ENCODE measurements at places on chromosomes 3 and 15. TPM values are rescaled to one million over a fixed set of nuclear protein-coding genes. Genes with fewer than 3 reads are reported as not detected.

The SCAANT1 gene
- total RNA-seq, result not detected

The CACNA2D3 gene
- total RNA-seq, result 26.9 TPM

The CCPG1 gene
- 82.5 TPM for total RNA-seq

The SMCO1 gene
- total RNA-seq, result 110 TPM

The TGM4 gene
- total RNA-seq, result not detected

The NUP210 gene
- 3.9 TPM for total RNA-seq

The IGSF11 gene
- total RNA-seq, result 1.6 TPM

The PROK2 gene
- 0.22 TPM for total RNA-seq

The ARF4 gene
- total RNA-seq, result 61.0 TPM

The WDR49 gene
- 0.92 TPM for total RNA-seq

The TMC3 gene
- total RNA-seq, result not detected

The SEMA6D gene
- 19.7 TPM for total RNA-seq

The HYPK gene
- 12.3 TPM for total RNA-seq

The DAZL gene
- not detected for total RNA-seq

The COL6A6 gene
- total RNA-seq, result 1.6 TPM

The NTRK3 gene
- total RNA-seq, result 4.0 TPM

The EDEM1 gene
- total RNA-seq, result 6.1 TPM

The PLA2G4D gene
- not detected for total RNA-seq

The SPESP1 gene
- total RNA-seq, result 4.2 TPM

The TRIM71 gene
- total RNA-seq, result not detected

The RAP2B gene
- total RNA-seq, result 3.3 TPM

The NOP10 gene
- total RNA-seq, result 146 TPM

The FAM227B gene
- total RNA-seq, result 15.6 TPM

The GALNT15 gene
- total RNA-seq, result 7.0 TPM

The CRBN gene
- 57.4 TPM for total RNA-seq

The RTP4 gene
- total RNA-seq, result 1.0 TPM

The OTOL1 gene
- not detected for total RNA-seq

The GXYLT2 gene
- 7.3 TPM for total RNA-seq

The ADAMTS9 gene
- 15.1 TPM for total RNA-seq

The C3orf52 gene
- total RNA-seq, result 1.7 TPM

The PGBD4 gene
- total RNA-seq, result 1.7 TPM

The KBTBD13 gene
- 10.6 TPM for total RNA-seq

The ROPN1B gene
- 3.7 TPM for total RNA-seq

The KLHL6 gene
- total RNA-seq, result 0.87 TPM

The DBR1 gene
- 7.3 TPM for total RNA-seq

The IL12A gene
- total RNA-seq, result 0.32 TPM

The PYGO1 gene
- total RNA-seq, result 7.8 TPM

The TRIM42 gene
- not detected for total RNA-seq

The FAM219B gene
- total RNA-seq, result 110 TPM

The UACA gene
- 32.9 TPM for total RNA-seq

The C2CD4A gene
- not detected for total RNA-seq

The HRH1 gene
- 1.4 TPM for total RNA-seq

The EFHB gene
- total RNA-seq, result not detected

The FGF7 gene
- total RNA-seq, result 34.6 TPM

The EIF5A2 gene
- total RNA-seq, result 10.2 TPM

The SELENOT gene
- 63.3 TPM for total RNA-seq

The ZNF501 gene
- total RNA-seq, result 3.5 TPM

The SRPRB gene
- 29.1 TPM for total RNA-seq

The PRKAR2A gene
- 58.3 TPM for total RNA-seq

The MAN2A2 gene
- 146 TPM for total RNA-seq

The RASGRP1 gene
- total RNA-seq, result 0.42 TPM

The INKA1 gene
- 1.7 TPM for total RNA-seq

The THRB gene
- total RNA-seq, result 23.1 TPM

The CHRM5 gene
- not detected for total RNA-seq

The TF gene
- total RNA-seq, result 3.3 TPM

The MST1 gene
- total RNA-seq, result 6.6 TPM

The PPARG gene
- 24.0 TPM for total RNA-seq

Measured in left ventricle myocardium superior (tissue), 1 donor.